ENCODE measurements at places on chromosomes 6 and 20.

- no peak for DNase-seq
Measured at GRCh38 chr20:7410150-7410549, 530.1 kb downstream of the HAO1 start.

DNA sequence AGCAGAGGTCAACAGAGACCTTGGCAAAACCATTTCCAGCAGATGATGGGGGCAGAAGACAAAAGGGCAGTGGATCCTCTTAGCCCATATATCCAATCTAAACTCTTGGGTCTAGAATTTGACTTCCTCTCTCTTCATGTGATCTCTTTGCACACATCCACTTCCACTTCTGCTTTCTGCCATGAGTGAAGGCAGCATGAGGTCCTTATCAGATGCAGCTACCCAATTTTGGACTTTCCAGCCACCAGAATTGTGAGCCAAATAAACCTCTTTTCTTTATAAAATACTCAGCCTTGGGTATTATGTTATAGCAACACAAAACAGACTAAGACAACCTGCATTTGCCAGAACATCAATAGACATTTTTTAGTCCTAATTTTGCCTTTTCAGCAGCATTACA is 191.6 kb downstream of the ADAT2 start:
- DNase-seq: no peak

DNA sequence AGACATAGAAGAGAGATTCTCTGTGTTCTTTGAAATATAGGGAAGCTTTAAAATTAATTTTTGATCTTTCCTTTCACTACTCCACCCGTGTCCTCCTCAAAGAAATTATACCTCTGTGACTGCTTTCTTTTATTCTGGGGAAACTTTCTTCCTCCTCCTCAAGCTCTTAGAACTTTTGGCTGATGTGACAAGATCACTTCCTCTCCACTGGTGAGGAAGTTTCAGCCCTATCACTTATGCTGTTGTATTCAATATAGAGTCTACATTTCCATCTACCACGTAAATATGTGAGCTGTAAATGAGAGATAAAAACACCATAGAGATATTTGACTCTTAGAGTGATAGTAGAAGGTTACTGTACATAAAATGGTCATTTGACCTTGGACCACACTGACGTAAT is 141.9 kb upstream of the SASH1 start:
- DNase-seq: no peak

DNA sequence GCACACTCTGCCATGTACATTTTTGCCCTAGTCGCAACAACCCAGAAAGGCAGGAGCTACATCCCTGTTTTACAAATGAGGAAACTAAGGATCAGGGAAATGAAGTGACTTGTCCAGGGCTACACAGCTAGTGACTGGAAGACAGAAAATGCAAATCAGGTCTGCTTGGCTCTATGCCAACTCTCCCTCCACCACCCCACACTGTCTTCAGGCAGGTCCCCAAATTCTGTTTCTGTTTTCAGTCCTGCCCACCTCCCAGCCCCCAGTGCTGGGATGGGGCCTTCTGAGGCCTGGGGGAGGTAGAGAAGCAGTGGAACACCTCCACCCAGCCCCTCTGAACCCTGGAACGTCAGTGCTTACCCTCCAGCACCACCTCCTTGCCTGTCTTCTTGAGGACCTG is 5.1 kb downstream of the SNTA1 start:
- DNase-seq: no peak

DNA sequence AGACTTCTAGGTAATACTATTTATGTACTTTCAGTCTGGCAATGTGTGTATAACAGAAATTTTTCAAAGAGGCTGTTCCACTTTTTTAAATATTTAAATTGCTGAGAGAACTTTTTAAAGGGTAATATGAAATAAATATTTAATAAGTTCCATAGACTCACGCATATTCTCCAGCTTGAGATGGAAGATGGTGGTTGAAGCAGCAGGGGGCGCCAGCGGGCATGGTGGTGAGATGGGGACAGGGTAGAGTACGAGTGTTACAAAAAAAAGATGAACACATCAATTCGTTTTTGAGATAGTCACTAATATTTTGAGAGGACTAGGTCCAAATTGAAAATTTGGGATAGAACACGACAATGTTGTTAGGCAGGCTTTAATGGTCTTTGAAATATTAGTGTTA is 68.4 kb downstream of the RSPO3 start:
- DNase-seq: peak; percentile 64

GRCh38 chr20:831956-832355 is 1.6 kb upstream of the FAM110A start:
- no peak for DNase-seq

GRCh38 chr20:37413379-37413778 is 67.4 kb downstream of the SRC start:
- no peak for DNase-seq

DNA sequence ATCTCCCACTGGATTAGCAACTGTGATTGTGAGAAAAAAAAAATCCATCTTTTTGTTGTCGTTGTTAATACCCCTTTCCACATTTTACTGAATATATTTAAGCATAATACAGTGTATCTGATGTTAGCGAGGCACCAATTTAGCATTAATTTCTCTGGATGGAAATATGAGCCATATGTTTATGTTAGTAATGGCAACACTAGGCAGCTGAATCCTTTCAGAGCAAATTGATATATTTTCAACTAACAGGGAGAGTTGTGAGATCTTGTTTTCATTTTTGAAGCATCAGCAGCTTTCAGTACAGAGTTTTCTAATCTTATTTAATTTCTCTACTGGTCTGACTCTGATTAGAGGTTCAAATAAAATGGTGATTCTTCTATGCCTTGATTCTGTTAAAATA is 84.8 kb upstream of the HDAC2 start:
- DNase-seq: no peak

DNA sequence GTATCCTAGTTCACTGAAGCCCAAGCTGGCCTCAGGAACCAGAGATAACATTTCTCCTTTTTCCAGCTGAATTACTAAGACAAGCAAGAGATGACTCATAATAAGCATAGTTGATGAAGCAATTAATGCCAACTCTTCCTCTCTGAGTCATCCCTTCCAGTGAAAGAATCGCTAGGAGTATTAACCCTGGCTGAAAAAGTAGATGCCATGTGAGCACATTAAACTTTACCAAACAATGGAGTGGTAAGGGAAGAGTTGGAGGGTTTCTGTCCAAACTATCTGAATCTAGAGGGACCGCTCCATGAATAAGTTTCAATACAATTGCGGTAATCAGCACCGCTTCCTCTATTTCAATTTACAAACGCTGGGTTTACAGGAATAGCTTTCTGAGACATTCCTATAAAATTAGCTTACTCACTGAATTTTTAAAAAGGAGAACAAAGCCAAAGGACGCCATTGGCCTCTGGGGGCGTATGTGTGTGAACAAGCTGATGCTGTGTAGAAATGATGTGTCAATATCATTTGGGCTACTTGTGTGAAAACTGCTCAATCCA is 48.3 kb downstream of the ATXN1 start:
- no peak for DNase-seq

- no peak for DNase-seq
Measured at GRCh38 chr6:69398311-69398710, 398.5 kb downstream of the LMBRD1 start.

- no peak for DNase-seq
Measured at GRCh38 chr6:131357501-131357900, 215.5 kb upstream of the ARG1 start.

DNA sequence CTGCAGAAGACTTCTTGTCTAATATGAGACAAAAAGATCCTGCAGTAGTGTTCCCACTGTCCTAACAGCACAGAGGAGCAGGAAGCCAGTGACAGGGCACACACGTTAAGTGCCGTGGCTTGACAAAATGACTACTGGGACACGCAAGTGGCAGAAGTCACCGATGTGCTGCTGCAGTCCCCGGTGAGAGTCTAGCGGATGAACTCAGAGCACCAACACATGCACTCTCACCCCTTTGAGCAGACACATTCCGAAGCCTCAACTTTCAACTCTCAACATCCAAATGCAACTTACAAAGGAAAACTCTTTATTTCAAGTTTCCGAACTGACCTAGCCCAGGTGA is 898 bp downstream of the LAMA4 start:
- DNase-seq: no peak

GRCh38 chr6:163329991-163330390 is 84.5 kb upstream of the QKI start:
- DNase-seq: no peak

DNA sequence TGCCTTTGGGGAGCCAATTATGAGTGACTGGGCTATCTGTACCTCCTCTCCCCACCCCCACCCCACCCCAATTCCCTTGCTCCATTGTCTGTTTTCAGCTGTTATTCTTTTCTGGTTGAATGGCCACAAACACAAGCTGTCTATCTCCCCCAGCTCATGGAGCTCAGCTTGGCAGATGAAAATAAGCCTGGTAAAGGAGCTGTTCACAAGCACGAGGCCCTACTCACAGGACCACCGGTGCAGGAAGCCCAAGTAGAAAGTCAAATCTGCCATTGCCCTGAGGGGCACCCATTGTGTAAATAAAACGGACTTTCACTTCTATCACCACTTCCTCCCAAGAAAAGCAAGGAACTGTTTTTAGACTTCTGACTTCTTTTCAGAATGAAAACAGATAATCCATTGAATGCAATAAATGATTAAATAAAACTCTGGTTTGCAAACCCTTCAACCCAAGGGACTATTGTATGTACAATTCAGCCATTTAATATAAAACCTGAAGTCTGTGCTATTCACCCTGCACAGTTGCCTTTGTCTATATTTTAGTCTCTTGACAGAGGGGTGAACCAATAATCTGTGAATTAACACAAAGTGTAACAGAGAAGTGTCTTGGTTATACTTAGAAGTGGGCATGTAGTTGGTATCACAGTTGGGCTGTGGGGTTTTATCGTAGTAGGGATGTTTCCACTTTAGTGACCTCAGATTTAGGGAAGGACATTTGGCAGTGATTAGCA is 27.7 kb downstream of the RIPOR2 start:
- no peak for DNase-seq

- DNase-seq: no peak
Measured at GRCh38 chr6:131367206-131367873, 205.7 kb upstream of the ARG1 start.

GRCh38 chr6:108748055-108748454 is 100.2 kb upstream of the ARMC2 start:
- no peak for DNase-seq

DNA sequence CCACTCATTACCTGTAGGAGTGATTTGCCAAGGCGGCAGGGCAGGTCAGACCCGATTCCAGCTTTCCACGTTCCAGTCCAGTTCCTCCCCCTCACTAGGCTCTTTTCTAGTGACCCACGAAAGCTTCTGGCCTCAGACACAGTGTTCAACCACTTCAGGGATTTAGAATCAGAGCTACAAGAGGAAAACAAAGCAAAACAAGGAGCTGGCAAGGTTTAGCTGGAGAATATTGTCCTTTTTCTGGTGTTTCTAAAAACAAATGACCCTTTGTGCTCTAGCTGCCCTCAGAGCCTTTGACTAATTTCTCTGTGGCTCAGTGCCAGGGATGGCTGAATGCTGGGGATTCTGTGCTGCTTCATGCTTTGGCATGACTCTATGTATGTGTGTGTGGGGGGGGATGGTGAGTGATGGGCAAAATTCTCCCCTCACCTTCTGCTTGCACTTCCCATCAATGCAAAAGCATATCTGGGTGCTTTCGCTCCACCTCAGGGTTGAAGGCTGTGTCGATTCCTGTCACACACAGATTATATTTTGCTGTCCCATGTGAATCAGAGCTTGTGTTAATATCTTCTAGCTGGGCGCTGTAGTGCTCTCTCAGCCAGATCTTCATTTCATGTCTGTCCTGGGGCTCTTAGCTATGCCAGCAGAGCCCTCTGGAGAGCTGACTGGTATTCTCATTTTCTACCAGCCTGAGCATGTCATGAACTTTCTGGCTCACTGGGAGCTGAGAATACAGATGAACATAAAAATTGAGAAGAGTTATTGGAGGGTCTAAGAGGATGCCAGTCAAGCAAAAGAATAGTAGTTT is 19.3 kb upstream of the NEDD9 start:
- no peak for DNase-seq

- no peak for DNase-seq
Measured at GRCh38 chr6:69232496-69232895, 564.3 kb downstream of the LMBRD1 start.

DNA sequence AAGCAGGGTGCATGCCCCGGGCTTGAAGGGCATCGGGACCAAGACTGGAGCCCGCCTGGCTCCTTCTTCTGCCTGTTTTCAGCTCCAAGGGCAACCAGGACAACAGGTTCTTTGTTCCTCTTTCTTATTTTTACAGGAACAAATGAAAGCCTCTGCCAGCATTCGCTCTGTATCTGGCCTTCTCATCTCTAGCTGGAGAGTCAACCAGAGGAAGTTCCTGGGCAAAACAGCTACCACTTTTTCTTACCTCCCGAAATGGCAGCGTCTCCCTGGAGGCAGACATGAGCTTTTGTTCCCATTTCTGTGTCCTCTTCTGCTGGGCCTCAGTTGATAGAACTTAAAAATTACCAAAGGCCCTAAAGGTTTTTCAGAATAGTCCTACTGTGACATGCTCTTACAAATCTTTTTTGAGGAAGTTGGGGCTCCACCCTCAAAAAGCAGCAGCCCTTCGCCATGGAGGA is 74.1 kb upstream of the NAA20 start:
- DNase-seq: no peak

DNA sequence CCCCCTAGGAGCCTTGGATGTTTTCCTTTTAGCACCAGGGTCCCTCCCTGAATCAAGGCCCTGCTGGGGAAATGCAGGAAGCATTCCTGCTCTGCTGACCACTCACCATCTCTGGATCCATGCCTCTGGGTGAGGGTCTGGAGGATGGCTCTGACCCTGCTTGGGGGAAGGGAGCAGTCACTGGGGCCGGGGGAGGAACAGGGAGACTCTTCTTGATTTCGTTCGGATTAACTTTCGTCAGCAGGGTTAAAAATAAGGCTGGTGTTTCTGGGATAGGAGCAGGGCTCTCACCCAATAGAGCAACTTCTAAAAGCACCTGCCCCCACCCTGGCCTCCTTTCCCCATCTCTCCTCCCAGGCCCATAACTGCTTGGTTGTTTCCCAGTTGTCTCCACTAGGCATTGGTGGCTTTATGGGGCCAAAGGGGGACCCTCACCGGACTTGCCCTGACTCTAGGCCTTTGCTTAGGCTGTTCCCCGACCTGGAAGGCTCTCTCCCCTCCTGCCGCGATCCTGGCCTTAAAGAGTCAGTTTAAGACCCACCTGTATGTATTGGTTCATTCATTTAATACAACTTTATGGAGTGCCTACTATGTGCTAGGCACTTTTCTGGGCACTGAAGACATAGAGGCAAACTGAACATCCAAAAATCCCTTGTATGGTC is 63.0 kb downstream of the JPH2 start:
- DNase-seq: no peak

DNA sequence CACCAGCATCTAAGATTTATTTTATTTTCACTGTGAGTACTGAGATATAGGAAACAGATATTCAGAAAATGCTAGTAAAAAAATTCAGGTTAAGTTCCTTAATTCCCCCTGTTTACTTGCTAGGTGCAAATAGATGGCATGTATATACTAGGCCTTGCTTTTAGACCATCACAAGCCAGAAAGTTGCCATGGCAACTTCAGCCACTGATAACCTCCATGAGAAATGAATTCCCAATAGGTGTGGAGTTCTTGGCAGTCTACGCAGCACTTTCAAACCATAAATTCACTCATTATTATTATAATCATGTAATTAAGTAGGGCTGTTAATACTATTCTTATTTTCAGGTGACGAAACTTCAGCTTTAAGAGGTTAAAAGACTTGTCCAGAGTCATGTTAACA is 251.6 kb upstream of the TFAP2D start:
- no peak for DNase-seq

- no peak for DNase-seq
Measured at GRCh38 chr6:136720045-136720770, 72.1 kb downstream of the MAP3K5 start.

GRCh38 chr20:52340036-52340634 is 148.6 kb upstream of the ZFP64 start:
- no peak for DNase-seq

Measured in activated CD4-positive, alpha-beta T cell treated with anti-CD3 and anti-CD28 coated beads for 24 hours (primary cell).